ENCODE measurements at places on chromosomes 1 and 21.

GRCh38 chr1:47660622-47661021 lies 222.8 kb downstream of the FOXD2 start:
- no peak for DNase-seq

- DNase-seq: no peak
Measured at GRCh38 chr1:168155910-168156309, 19.2 kb upstream of the GPR161 start.

DNA sequence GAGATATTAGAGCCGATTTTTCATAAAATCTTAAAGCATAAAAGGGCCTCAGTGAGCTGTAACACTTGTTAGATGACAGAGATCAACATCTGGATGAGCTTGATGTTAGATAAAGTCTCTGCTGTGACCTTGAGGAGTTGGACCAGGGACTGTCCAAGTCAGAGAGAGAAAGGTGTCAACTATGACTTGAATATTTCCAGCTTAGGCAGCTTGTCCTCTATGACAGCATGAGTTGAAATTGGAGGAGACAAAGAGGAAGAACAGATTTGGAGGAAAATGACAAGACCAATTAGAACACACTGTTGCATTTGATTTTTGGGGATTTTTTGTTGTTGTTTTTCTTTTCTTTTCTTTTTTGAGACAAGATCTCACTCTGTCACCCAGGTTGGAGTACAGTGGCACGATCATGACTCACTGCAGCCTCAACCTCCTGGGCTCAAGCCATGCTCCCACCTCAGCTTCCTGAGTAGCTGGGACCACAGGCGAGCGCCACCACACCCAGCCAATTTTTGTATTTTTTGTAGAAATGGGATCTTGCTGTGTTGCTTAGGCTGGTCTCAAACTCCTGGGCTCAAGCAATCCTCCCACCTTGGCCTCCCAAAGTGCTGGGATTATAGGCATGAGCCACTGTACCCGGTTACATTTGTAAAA lies 35.3 kb upstream of the CLIC4 start:
- DNase-seq: no peak

DNA sequence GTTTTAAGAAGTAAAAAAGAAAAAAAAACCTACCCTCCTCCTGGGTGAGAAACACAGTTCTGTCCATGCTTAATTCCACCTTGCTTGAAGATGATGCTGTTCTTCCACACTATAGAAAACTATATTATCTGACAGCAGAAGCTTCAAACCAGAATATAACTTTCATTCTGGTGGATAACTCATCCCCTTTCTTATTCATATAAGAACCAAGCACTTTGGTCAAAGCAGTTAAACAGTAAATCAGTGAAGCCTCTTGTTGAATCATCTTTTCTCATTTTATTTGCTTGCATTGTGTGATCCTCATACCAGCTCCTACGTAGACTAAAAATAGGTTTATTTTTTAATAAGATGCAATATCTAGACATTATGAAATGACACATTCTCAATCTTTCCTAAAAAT lies 36.7 kb upstream of the PRDX6 start:
- no peak for DNase-seq

GRCh38 chr1:168304865-168305264 lies 24.2 kb downstream of the TBX19 start:
- DNase-seq: no peak

- no peak for DNase-seq
Measured at GRCh38 chr1:11779715-11780379, 17.9 kb downstream of the C1orf167 start.

- DNase-seq: no peak
Measured at GRCh38 chr1:31327381-31327780, 30.5 kb downstream of the ZCCHC17 start.

GRCh38 chr1:32898958-32899357 lies 2.2 kb downstream of the TMEM54 start:
- DNase-seq: no peak

- no peak for DNase-seq
Measured at GRCh38 chr1:115184260-115184950, 95.1 kb upstream of the TSPAN2 start.

- no peak for DNase-seq
Measured at GRCh38 chr1:18994381-18994780, 37.9 kb upstream of the IFFO2 start.

DNA sequence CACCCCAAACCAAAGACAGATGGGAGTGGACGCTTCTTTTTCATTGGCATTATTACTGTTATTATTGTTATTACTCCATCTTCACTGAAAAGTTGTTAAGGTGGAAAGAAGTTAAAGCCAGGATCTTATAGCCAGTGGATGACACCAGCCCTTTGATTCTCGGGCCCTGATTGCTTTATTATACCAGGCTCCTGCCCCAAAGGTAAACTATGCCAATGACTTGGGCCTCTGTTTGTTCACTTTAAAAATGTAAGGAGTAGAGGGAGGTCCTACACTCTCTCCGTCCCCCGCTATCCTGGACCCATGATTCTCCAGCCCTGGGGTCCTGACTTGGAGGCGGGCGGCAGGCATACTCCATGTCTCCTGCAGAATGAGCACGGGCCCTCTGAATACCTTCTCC lies 106.8 kb downstream of the TOMM20 start:
- no peak for DNase-seq

DNA sequence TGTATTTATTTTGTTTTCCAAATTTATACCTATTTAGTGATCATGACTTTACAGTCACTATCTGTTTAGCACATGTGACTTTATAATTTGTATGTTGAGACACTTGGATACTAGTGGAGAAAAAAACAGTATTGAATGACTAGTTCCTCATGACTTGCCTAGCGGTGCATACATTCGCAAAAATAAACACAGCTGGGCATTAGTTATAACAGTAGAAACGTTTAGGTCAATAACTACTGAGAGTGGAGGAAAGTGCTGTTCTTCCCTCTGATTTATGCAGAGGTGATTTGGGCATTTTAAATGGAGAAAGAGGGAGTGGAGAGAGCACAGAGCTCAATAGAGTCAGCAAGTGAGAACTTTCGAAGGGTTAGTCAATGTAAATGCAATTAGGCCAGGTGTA lies 1679.0 kb upstream of the B3GALT2 start:
- no peak for DNase-seq

DNA sequence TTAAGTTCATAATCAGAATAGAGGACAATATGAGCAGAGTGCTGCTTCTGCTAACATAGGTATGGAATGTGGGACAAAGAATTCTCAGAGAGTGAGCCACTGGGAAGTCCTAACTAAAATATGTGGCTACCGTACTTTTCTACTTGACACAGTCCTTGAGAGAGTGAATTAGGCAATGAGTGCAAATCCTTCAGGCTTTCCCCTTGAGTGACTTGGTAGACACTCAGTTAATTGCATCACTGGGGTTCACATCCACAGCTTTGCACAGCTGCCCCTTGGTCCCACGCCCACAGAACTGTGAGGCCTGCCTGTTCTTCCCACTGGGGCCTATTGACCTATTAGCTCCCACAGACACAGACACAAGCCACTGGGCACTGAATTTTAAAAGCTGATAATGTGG lies 40.5 kb upstream of the PAXBP1 start:
- no peak for DNase-seq

Data from stimulated activated naive CD4-positive, alpha-beta T cell (primary cell).